ENCODE measurements at places on chromosomes 3 and 15.
A peak's percentile ranks its signal among the peaks of the same experiment; 100 is the strongest.

- no peak for DNase-seq
Measured at GRCh38 chr3:62125380-62125779, 248.0 kb downstream of the FEZF2 start.

- DNase-seq = no peak
Measured at GRCh38 chr3:37400355-37400754, 226.0 kb upstream of the LRRFIP2 start.

- no peak for DNase-seq
Measured at GRCh38 chr3:40718681-40719080, 193.9 kb downstream of the ZNF621 start.

DNA sequence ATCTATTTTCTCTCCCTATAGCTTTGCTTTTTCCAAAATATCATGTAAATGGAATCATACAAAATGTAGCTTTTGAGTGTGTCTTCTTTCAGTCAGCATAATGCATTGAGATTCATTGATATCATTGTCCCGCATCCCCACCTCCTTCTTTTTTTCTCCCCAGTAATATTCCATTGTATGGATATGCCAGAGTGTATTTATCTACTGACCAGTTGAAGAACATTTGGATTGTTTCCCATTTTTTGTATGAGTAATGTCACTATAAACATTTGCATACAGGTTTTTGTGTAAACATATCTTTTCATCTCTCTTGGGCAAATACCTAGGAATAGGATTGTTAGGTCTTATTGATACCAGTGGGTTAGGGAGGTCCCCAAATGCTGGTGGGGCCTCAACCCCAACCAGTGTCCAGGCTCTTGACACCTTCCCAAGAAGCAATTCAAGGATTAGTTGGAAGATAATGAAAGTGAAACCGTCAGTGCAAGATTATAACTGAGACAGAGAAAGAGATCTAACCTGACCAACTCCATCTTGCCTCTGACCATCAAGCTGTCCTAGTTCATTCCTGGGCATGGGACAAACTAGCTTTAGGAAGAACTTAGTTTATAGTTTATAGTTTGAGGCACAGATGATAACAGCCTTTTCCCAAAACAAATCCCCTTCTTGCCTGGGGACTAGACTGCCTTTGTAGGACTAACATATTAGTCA is 7.4 kb upstream of the SLC33A1 start:
- DNase-seq = peak; percentile 14

GRCh38 chr3:113219605-113220300 is 8.4 kb downstream of the BOC start:
- no peak for DNase-seq

DNA sequence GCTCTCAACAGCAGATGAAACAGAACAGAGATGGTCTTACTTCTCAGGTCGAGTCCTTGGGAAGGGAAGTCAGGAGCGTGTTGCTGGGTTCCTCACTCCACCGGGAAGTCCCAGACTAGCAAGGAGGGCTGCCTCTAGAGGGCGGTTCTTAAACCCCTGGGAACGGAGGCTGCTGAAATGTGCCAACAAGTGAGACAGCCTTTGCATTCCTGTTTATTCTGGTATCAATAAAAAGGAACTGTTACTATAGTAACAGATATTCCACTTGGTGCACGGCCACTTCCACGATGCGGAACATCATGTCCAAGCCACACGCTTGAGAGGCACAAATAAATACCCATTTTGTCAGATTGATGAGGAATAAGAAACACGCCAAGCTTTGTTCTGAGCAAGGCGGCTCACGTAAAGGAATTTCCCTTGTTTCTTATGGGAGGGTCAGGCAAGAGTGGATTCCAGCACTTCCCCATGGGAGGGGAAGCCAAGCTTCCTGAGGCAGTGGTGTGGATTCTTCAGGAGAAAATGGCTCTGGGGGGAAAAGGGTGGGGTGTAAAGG is at the start of gene FAM107A:
TSS of gene FAM107A (minus strand) at position 123 of the 553 bp plus-strand sequence. CDS start 7,531 bp downstream, outside the sequence.
- DNase-seq = no peak

DNA sequence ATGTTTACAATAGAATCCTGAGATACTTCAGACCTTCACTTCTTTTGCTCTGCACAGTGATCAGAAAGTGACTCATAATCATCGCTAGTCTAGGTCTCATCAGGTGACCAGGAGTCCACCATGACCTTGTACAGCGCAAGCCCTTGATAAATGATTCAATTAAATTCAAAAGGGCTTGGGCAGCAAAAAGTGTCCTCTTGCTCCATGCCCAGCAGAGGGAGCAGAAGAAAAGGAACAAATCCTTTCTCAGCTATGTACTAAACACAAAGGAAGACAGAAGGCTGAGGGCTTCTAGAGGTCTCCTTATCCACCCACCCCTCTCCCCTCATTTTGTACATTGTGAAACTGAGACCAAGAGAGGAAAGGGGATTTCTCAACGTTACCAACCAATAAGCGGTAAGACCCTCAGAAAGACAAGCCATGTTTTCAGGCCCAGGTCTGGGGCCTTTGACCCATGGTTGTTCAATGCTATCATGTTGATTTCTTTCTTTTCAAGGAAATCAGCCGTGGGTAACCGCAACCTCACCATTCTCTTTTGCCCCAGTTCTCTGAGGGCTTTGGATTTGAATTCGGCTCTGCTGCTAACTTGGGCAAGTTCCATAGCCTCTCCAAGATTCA is 74.8 kb downstream of the AQP9 start:
- DNase-seq = peak; percentile 64

DNA sequence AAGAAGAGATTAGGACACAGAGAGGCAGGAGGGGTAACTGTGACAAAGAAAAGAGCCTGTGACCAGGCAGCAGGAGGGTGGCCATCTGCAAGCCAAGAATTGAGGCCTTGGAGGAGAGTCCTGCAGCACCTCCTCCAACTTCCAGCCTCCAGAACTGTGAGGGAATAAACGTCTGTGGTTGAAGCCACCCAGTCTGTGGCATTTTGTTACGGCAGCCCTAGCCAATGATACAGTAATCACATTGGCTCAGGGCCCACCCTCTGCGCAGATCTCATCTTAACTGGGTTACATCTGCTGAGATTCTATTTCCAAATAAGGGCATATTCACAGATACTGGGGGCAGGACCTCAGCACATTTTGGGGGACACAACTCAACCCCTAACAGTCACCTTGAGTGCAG is 11.3 kb downstream of the SELENOS start:
- peak; percentile 93 for DNase-seq

DNA sequence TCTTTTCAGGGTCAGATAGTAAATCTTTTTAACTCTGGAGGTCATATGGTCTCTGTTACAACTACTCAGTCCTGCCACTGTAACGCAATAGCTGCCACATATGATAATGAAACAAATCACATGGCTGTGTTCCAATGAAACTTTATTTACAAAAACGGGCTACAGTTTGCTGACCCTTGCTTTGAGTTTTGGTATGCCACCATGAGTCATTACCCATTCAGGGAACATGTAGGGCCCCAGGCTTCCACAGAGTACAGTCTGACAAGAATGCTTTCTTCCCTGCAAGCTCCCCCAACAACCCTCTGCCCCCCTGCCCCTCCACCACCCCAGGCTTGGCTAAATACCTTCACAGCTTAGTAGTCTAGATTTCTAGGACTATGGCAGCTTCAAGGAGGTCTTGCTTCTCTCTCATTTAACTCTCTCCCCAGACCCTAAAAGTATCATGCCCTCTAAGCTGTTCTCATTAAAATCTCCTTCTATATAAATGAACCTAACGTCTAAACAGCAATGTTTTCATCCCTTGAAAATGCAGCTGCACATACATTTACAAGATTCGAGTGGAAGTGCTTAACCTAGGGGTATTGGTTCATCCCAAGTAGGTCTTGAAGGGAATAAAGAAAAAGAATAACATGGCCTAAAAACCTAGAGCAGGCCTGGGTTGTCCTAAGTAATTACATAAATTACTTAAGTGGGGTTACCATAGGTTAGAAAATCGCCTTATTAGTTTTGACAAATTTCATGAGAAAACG is 117.8 kb upstream of the PRICKLE2 start:
- peak; percentile 97 for DNase-seq

- no peak for DNase-seq
Measured at GRCh38 chr3:13115991-13116390, 42.8 kb upstream of the IQSEC1 start.

- DNase-seq = no peak
Measured at GRCh38 chr15:62512904-62513303, 347.8 kb upstream of the C2CD4B start.

- DNase-seq = no peak
Measured at GRCh38 chr3:192042116-192042515, 581.2 kb downstream of the PYDC2 start.

- no peak for DNase-seq
Measured at GRCh38 chr3:129793942-129794310, 99.6 kb downstream of the TMCC1 start.

DNA sequence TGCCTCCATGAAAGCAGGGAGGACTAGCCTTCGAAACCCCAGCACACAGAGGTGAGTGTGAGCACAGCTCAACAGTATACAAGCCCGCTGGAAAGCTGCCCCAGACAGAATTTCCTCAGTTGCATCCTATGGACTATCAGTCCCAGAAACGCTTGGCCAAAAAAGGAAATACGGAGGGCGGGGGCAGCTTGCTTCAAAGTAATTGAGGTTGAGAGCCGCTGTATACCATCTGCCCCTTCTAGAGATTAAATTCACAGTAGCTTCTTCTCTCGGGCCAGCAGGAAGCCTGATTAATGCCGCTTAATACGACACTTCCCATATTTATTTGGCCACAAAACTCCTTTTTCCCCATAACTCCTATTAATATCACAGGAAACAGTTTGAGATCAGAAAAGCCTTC is 88.7 kb downstream of the LIPC start:
- no peak for DNase-seq
